ENCODE measurements at places on chromosomes 1 and 21.

DNA sequence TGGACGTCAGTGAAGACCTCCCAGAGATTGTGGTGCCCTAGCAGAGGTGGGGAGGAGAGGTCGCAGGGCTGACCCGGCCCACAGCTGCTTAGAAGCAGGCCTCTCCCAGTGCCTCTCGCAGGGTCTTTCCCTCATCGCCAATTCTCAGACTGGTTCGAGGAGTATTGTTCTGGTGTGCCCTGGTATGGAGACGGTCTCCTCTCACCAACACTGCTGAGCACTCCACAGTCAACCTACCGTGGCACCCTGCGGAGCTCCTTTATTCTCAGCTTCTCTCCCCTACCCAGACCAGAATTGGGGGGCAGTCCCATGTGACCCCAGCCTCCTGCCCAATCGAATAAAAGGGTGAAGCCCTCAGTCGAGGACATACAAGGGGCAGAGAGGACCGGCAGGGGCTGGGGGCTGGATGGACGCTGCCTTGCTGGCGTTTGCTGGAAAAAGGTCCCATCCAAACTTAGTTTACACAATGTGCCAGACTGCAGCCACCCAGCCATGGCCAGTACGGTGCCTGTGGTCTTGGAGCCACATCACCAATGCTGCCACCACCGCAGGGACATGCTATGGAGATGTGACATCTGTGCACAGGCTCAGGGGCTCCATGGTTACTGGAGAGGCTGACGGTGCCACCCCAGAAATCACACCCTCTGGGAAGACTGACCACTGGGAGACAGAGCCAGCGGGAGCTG, 80.8 kb downstream of the STUM start:
- peak; percentile 13 for DNase-seq

DNA sequence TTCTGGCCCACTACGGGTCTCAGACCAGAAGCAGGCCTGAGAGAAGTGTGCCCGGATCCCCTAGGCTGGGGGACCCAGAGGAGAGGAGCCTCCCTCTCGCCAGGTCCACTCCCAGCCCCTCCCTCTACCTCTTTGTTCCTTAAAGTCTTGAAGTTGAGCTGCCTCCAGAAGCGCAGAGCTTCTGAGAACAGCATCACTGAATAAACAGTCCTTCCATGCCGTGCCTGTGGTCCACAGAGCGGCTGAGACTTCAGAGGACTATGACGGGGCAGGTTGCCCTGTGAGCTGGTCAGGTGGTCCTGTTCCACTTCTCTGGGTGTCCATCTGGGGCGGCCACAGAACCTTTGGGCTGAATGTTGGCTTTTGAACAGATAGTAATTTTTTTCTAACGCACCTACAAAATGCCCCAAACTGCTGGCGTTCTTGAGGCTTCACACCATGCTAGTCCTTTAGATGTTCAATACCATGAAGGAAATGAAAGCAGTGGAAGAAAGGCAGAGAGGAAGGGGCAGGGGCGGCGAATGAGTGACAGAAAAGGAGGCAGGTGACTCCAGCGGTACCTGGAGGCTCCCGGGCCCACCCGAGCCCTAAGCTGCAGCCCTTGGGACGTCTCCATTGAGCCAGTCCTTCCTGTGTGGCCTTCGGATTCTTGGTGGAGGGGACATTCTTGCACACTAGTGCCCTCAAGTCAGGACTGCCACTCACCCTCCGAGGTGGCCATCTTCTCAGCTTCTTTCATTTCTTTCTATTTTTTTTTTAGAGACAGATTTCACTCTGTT, 239.3 kb upstream of the VAMP3 start:
- no peak for DNase-seq

- DNase-seq = no peak
Measured at GRCh38 chr1:48061162-48062136, 64.3 kb upstream of the TRABD2B start.

- no peak for DNase-seq
Measured at GRCh38 chr1:230979952-230980351, 1.1 kb downstream of the ARV1 start.

DNA sequence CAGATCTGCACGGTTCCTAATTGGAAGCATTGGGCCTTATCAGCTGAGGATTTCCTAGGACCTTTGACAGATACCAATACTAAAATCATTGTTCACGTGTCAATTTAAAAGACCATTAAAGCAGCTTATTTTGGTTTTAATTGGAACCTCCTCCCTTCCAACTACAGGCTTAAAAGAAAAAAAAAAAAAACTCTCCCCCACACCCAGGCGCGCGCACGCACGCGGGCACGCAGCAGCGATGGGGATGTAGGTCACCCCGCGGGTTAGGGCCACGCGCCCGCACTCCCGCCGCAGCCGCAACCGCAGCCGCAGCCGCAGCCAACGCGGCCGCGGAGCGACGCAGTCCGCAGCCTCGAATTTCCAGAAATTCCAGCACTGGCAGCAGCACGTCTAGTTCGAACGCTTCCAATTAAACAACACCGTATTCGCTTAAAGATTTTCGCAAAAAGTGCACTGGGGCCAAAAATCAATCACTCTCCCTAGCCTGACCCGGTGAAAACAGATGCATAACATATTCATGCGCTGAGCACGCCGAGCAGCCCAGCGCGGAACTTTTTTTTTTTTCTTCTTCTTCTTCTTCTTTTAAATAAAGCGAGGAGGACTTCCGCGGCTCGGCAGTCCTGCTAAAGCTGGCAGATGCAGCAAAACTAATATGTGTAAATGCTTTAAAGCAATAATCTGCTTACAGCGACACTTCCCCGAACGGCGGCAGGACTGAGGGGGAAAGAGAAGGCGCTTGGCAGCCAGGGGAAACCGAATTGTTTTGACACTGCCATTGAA, 13.3 kb upstream of the BARHL2 start:
- no peak for DNase-seq

GRCh38 chr1:118914379-118915161, 73.6 kb downstream of the TBX15 start:
- DNase-seq = no peak
